ENCODE measurements at places on chromosomes 2 and 18.

GRCh38 chr2:206797376-206797775 lies 32.0 kb downstream of the FASTKD2 start:
- DNase-seq, result no peak

- no peak for DNase-seq
Measured at GRCh38 chr18:8778386-8778785, 73.0 kb downstream of the MTCL1 start.

- DNase-seq, result no peak
Measured at GRCh38 chr2:44168681-44169154, at the start of gene PPM1B. Gene PPM1B (plus strand): TSS chr2:44168875. CDS start chr2:44201200, 32,325 bp downstream.

DNA sequence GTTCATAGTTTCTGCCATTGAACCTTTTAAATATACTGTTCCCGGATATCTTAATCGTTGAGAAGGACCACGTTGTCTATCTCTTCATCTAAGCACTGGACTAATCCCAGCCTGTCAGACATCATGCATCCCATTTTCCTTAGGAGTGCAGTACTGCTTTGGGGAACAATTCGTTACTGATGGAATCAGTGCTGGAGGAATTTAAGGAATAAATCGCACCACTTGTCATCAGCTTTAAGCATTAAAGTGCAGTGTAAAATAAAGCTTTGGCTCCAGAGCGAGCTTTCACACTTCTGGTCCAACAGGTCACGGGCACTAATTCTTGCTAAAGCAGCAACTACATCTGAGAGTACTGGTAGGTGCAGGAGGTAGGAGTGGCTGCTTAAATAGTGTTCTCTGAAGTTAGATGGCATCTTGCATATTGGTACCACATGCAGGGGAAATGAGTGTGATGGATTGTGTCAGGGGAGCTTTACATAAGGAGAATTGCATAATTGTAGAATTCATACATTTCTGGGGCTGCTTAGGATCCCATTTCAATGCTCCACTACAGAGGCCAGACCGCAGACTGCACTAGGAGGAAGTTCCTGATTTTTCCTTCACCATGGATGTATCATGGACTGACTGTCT lies 105.7 kb upstream of the RASGRP3 start:
- DNase-seq, result no peak

DNA sequence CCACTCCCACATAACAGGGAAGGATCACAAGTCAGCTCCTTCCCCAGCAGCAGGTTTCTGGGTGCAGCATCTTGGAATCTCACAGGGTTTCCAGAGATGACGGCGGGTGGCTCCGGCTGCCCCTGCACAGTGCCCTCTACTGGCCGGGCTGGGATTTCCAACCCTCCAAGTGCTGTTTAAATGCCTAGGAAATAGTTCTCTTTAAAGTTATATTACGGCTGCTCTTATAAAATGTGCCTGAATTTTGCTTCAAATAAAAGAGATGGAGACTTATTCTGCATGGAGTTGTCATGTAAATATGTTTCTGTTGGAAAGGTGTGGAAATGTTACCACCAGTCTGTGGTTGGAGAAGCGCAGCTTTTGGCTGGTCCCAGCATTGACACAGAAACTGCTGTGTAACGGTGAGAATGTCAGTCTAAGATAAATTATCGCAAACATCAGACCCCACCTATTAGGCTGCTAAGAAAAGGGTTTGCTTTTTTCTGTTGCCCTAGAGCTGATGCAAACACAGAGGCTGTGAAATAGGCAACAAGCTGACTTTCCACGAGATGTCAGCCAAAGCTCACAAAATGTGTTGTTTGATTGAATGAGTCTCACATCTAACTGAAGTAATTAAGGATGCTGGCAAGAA lies 3.3 kb upstream of the HJURP start:
- peak; percentile 58 for DNase-seq

- DNase-seq, result no peak
Measured at GRCh38 chr2:215431778-215432758, 3.8 kb downstream of the FN1 start.
